ENCODE measurements at places on chromosomes 12 and 14. TPM values are rescaled to one million over a fixed set of nuclear protein-coding genes. Genes with fewer than 3 reads are reported as not detected.

DNA sequence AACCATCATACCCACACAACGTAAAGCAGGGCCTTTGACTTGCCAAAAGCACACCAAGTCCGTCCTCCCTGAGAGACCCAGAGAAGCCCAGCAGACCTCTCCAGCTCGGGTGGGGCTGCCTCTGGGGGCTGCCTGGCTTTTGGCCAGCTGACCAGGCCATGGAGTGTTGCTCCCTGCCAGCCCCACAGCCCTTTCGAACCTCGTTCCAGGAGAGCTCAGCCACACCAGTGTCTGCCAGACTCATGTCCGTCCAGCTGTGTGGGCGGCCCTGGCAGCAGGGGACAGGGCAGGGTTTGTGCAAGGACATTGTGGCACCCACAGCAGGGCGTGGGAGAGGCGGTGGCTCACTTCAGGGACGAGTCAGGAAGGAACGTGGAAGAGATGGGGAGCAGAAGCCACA is 22.6 kb upstream of the IRF2BPL start:
- no peak for DNase-seq

GRCh38 chr12:62401631-62402030 is 65.0 kb upstream of the MON2 start:
- DNase-seq: no peak

DNA sequence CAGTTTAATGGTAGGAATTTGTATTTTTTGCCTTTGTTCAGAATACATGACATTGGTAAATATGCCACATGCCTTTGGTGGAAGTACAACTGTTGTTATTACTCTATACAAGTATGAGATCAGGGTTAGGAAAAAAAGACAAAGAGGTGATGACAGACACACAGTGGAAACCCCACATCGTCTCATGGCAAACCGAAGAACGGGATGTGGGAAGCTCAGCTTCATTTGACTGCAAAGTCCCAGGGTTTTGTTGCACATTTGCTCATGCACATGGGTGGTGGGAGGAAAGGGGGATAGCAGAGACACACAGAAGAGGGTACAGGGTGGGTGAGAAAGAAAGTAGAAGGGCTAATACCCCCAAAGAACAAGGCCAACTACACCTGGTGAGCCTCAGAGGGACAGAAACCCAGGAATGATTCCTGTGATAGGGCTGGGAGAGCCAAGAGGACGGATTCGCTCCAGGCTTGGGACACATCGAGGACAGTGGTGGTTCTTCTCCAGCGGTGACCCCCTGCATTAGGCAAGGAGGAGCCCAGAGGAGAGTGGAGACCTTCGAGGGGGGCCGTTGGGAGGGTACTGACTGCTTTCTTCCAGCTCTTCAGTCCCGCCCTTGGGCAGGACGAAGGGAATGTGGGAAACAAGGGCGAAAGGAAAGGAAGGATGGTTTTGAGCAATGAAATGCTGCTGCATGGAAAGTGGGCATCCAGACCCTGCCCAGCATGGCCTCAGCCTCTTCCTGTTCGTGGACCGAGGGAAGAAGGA is 8.1 kb downstream of the VAMP1 start:
- DNase-seq: no peak

- no peak for DNase-seq
These were observed 409.8 kb downstream of the RERGL start for GRCh38 chr12:17680220-17680619.

DNA sequence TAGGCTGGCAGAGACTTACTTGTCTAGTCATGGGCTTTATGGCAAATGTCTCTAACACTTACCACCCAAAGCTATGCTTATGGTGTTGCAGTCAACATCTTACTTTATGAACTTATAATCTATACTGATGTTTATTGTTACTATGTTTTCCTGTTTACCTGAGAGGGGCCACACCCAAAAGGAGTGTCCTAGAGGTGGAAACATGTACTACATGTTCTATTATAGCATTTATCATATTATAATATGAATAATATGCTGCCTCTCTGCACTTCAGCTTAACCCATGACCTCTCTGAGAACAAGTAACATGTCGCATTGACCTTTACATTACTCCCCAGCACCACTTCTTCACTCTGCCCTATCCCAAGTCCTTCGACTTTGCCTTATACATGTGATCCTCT is 501.8 kb downstream of the ETNK1 start:
- no peak for DNase-seq

DNA sequence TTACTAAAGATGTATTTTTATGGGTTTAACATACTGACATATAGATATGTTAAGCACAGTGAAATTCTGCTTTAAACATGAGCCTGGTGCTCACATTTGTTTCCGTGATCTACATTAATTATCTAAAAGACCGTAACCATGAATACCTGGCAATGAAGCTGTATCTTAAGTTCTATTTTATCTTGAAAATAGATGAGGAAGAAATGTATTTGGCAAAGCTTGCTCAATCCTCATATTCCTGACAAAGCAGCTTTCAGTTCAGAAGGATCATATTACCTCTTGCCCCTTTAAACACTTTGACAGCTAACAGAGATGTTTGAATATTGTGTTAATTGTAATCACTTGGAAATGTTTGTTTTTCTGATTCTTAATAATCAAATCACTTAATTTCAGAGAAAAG is 9.8 kb downstream of the EPYC start:
- no peak for DNase-seq

DNA sequence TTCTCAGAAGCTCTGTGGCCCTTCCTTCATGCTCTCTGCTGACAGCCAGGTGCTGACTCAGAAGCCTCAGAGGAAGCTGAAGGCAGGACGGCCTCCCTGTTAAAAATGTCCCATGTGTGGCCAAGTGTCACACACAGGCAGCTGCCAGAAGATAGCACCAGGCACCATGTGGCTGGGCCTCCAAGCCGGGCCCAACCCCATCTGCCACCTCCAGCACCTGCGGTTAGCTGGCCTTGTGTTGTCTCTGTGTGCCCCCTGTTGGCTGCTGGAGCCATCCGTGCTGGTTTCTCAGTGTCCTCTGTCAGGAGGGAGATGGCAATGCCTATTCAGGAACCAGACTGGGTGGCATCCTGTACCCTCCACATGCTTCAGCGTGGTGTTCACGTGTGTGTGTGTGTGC is 63.2 kb downstream of the TSPAN11 start:
- DNase-seq: peak; percentile 38

DNA sequence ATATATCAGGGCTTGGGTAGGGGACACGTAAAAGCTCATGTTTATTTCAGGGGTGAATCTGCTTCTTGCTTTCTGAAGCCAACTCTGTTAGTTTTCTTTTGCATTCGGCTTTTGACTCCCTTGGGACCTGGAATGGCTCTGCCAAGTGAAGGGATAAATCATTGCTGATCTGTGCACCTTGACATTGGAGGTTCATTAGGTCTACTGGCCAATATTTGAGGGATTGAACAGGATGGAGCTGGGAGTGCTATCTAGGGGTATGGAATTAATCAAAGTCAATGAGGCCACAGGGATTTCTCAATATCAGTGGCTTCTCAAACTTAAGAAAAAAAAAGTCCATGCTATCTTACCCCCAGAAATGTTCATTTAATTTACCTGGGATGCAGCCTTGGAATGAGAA is 203.5 kb upstream of the RMST start:
- DNase-seq: no peak

DNA sequence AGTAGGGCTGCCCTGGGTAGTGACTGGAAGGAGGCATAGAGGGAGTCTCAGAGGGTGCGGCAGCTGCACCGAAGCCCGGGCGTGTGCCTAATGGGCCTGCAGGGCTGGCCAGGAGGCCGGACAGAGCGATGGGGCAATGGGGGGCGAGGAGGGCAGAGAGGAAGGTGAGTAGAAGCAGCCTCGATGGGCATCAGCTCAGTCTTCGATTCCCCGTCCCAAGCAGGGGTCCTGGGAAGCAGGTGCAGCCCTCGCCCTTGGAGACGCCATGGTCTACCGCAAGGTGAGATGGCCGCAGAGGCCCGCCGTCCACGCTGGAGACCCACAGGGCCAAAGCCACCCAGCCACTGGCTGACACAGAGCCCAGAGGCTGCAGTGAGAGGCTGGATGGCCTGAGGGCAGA is 70.8 kb downstream of the GALNT9 start:
- no peak for DNase-seq

DNA sequence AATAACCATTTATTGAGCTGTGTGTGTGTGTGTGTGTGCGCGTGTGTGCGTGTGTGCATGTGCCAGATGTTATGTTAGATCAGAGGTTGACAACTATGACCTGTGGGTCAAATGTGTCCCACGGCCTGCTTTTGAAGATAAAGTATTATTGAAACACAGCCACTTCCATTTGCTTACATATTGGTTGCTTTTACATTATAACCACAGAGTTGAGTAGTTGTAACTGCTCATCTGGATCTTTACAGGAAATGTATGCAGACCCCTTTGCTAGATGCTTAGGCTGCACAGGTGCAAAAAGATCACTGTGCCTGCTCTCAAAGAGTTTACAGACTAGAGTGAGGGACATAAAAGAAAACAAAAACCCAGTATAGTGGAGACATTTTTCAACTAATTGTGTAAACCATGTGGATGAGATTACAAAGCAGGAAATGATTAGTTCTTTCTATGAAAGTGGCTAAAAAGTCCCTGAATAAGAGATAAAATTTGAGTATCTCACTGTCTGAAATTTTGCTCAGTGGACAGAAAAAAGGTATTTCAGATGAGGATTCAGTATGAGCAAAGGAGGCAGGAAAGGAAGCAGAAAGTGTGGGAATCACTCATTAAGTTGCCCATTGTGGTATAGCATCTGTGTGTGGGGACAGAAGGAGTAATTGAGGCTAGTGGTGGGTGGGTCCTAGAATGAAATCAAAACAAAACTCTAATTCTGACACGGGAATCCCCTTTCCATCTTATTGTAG is 188.4 kb downstream of the PAH start:
- DNase-seq: no peak

GRCh38 chr12:95624589-95624988 is 73.3 kb upstream of the USP44 start:
- no peak for DNase-seq

Gene PLEKHG3
- total RNA-seq: 4.6 TPM

GRCh38 chr14:99990268-99991170 is 74.7 kb upstream of the EVL start:
- DNase-seq: no peak
